ENCODE measurements at places on chromosomes 12 and 14.

DNA sequence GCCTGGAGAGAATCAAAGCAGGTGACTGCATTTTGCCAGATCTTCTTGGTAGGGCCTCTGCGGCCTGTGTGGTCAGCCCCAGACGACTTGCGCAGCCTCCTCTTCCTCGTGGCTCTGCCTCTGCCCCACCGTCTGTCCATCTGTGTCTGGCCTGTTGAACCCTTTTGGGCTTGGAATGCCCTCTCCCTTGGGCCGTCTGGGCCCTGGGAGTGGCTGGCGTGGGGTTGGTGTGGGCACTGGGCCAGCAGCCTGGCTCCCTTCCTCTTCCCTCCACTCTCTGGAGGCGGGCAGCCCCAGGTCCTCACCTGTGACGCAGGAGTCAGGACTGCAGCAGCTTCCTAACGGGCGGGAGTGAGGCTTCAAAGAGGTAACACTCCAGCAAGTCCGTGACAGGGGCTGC, 9.7 kb upstream of the CCDC197 start:
- no peak for DNase-seq

DNA sequence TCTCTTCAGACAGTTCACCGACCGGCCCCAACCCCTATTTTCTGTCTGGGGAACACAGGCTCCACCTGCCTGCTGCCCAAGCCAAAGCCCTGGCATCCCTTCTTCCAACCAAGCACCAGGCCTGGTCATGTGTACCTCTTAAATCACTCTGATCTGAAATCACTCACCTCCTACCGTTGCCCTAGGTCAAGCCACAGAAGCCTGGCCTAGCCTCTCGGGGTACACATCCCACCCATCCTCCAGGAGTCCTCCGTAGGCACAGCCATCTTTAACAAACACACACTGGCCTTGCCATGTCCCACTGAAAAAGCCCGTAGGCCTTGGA, 81.8 kb downstream of the IRF2BPL start:
- DNase-seq: no peak

- DNase-seq: no peak
Measured at GRCh38 chr12:56808954-56809353, 45.8 kb downstream of the HSD17B6 start.

GRCh38 chr14:100129161-100129589, 30.3 kb downstream of the DEGS2 start:
- DNase-seq: no peak

GRCh38 chr12:1837541-1838204, 17.3 kb downstream of the LRTM2 start:
- DNase-seq: no peak

GRCh38 chr14:103362780-103363179, 22.4 kb upstream of the MARK3 start:
- no peak for DNase-seq
